HTR-8/SVneo (cell line): ENCODE measurements at places on chromosomes 13 and 19.
A peak's percentile ranks its signal among the peaks of the same experiment; 100 is the strongest.

DNA sequence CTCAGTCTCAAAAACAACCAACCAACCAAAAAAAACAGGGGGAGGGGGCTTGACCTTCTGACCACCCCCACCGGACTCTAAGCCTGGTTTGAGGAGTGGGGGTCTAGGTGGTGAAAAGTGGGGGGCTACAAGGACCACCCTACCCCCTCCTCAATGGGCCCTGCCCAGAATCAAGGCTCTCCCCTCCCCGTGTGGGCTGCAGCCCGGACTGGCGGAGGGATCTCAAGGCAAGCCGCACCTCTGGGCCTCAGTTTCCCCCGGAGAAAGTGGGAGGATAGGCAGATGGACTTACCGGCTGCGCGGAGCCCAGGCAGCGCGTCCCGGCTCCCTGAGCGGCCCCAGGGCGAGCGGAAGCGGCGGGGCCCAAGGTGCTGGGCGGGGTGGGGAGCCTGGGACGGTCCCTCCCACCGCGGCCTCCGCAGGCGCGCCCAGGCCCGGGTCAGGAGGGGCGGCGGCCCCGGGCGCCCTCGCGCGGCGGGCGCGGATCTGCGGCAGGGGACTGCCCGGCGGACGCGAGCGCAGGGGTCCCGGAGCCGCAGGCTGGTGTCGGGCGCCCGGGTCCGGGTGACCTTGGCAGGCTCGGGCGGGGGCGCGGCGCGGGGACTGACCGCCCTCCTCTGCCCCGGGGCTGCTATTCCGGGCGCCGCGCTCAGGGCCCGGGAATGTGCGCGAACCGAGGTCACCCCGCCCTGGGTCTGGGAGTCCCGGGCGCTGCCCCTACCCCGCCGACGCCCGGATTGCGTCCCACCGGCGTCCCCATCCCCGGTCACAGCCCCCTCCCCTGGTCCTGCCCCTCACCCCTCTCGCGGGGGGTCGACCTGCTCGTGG is at the start of gene ADAMTSL5:
Gene ADAMTSL5 (minus strand): TSS at position 349 of the 828 bp plus-strand sequence. CDS start 2,076 bp downstream, outside the sequence.
- peak; percentile 74 for DNase-seq

- no peak for DNase-seq
These were observed 36.1 kb upstream of the PEPD start for GRCh38 chr19:33557720-33558119.

GRCh38 chr19:43318796-43319314 is 34.6 kb upstream of the CD177 start:
- DNase-seq, result no peak

GRCh38 chr19:35959040-35959967 is 23.1 kb downstream of the LRFN3 start:
- no peak for DNase-seq

DNA sequence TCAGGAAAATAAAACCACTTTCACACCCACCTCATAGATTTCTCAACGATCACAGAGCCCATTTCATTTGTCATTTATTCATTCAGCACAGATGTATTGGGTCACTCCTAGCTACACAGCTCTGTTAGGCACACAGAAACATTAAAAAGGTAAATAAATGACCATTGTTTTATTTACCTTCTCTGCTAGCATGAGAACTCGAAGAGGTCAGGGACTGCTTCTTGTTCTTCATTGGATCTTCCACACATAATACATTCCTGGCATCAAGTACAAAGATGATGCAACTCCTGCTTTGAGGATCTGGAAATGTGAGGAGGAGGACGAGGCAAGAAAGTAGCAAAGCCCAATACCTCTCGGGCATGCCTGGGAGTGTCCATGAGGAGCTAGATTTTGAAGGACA is 168.1 kb downstream of the RBM26 start:
- DNase-seq, result no peak

DNA sequence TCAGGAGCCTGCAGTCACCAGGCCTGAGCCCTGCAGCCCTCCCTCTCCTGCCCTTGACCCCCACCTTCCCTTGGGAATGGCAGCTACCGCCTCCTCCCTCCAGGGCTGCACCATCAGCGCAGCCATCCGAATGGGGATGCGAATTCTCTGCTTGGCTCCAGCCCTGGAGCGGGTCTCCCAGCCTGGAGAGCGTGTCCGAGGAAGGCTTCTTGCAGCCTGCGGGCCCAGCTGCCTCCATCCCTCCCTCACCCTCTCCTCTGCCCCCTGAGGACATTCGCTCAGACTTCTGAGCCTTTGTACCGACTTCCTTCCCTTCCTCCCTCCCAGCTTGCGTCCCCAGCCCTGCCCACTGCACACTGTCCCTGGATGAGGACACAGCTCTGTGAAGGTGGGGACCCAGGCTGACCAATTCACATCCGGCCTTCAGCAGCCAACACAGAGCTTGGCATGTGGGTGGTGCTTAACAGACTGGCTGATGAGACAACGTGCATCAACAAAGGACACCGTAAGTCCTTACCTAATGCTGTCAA is 6.0 kb upstream of the NKPD1 start:
- no peak for DNase-seq

DNA sequence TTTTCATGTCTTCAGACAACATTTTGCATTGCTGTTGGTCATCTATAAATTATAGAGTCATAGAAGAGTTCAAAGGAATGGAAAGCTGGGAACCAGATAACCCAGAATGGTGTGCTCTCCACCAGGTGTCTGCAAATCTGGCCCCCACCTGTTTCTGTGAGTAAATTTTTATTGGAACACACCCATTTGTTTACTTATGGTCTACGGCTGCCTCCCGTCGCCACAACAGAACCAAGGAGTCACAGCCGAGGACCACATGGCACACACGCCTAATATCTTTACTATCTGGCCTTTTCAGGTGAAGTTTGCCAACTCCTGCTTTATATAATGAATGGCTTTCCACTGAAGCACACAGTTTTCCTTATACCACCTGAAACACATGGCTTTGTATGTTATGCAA is 58.2 kb downstream of the EFNB2 start:
- DNase-seq, result no peak

DNA sequence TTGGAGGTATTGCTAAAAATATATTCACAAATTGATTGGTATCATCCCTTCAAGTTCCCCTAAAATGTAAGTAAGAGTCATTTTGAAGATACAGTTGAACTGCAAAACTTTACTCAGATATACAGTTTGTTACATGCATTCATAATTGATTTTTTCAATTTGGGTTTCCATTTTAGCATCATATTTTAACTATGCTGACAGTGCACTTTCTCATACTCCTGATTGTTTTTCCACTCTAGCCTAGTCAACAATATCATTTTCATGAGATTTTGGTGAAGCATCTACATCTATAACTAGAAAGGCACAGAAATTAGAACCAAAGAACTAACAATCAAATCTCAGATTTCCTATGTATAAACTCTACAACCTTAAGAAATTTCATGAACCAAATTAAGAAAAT is 2850.4 kb upstream of the PCDH20 start:
- DNase-seq, result no peak

GRCh38 chr13:72960541-72960940 is 98.3 kb upstream of the KLF5 start:
- no peak for DNase-seq

DNA sequence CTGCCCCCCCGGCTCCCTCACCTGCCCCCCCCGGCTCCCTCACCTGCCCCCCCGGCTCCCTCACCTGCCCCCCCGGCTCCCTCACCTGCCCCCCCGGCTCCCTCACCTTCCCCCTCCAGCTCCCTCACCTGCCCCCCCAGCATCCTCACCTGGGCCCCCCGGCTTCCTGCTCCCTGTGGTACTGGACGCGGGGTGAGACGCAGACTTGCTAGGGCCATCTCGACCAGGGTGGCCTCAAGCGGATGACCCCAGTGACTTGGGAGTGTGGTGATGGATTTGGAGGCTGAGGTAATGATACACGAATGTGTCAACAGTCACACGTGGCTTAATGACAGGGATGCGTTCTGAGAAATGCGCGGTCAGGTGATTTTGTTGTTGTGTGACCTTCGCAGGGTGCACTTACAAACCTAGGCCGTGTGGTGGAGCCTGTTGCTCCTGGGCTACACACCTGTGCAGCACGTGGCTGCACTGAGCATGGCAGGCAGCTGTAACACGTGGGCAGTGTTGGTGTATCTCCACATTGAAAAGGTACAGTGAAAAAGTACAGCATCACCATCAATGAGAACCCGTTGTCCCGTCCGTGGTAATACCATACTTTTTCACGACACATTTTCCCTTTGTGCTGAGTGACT is 197.8 kb downstream of the TEX29 start:
- DNase-seq, result no peak

DNA sequence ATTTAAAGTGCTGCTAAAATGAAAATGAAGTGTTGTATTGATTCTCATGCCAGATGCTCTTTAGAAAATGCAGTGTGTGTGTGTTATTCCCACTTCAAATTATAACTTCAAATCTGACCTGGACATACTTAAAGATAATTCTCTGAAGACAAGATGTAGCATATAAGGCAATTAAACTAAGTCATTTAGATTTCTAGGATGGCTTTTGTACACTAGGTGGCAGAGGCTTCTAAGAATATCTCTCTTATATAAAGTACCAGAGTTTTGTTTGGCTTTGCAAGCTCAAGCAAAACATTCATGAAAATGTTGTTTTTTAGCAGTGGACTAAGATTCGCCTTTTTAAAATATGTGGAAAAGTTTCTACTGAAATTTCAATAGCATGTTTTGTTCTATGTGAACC is 407.2 kb downstream of the GPC5 start:
- no peak for DNase-seq

DNA sequence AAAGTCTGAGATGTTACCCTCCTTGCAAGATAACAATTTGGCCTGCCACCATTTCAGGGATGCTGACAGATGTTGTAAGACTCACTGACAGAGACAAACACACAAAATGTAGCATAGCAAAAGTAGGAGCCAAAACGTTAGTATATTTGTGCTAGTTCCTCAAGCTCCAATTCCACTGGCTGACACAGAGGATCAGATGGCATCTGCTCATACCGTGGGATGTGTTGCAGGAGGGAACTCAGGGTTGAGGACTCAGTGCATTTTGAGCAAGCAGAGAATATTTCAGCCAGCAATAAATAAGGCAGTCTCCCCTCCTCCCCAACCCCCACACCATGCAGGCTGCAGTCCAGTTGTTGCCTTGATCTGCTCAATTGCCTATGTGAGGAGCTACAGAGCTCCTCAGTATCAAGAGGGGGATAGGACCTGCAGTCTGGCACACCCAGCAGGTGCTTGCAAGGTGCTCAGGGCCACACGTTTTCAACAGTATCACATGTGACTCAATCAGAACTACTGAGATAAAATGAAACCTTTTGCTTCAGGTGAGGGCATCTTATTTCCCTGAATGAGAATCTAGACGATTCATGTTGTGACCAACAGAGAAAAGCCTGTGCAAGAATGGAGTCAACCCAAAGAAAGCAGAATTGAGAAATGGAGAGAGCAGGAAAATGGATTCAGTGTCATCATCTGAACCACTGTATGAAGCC is 23.6 kb upstream of the LRCH1 start:
- DNase-seq, result no peak

- DNase-seq, result no peak
These were observed 143.2 kb upstream of the ZNF536 start for GRCh38 chr19:30228835-30229524.

DNA sequence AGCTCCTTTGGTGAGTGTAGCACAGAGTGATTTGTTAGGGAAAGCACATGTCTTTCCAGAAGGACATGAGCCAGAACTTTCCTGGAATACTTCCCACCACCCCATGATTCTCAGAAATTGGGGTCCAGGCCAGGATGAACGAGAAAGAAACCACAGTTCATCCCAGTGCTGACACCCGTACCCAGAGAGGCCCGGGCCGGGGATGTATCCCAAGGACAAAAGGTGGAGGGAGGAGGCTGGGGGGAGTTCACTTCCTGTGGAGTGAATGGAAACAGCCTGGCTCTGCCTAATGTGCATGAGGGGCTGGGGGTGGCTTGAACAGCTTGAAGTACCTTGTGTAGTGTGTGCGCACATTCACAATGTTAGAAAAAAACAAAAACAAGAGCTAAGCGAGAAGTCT is 47.5 kb downstream of the CDADC1 start:
- no peak for DNase-seq

DNA sequence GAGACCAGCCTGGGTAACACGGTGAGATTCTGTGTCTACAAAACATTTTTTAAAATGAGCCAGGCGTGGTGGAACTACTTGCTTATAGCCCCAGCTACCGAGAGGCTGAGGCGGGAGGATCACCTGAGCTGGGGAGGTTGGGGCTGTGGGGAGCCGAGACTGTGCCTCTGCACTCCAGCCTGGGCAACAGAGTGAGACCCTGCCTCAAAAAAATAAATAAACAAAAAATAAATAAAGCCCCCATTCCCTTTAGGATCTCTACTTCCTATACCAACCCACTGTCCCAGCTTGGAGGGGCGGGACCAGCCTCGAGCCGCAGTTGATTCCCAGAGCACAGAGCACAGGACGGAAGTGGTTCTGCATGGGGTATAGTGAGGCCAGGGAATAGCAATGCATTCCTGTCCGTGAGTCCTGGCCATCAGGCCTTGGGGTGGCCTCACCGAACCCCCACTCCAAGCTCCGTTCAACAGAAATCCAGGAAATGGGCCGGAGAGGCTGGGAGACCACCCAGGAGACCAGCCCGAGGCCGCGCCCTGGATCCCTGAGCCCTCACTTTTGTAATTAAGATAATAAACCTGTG is 4.9 kb upstream of the PTBP1 start:
- no peak for DNase-seq

- peak; percentile 23 for DNase-seq
These were observed 21.1 kb upstream of the ZNF766 start for GRCh38 chr19:52248241-52248640.

- DNase-seq, result no peak
These were observed 26.6 kb downstream of the MCF2L start for GRCh38 chr13:112995395-112996191.

GRCh38 chr19:30518965-30519606 is 146.9 kb downstream of the ZNF536 start:
- no peak for DNase-seq

- DNase-seq, result no peak
These were observed 10.0 kb upstream of the VWA8 start for GRCh38 chr13:41970918-41971317.

DNA sequence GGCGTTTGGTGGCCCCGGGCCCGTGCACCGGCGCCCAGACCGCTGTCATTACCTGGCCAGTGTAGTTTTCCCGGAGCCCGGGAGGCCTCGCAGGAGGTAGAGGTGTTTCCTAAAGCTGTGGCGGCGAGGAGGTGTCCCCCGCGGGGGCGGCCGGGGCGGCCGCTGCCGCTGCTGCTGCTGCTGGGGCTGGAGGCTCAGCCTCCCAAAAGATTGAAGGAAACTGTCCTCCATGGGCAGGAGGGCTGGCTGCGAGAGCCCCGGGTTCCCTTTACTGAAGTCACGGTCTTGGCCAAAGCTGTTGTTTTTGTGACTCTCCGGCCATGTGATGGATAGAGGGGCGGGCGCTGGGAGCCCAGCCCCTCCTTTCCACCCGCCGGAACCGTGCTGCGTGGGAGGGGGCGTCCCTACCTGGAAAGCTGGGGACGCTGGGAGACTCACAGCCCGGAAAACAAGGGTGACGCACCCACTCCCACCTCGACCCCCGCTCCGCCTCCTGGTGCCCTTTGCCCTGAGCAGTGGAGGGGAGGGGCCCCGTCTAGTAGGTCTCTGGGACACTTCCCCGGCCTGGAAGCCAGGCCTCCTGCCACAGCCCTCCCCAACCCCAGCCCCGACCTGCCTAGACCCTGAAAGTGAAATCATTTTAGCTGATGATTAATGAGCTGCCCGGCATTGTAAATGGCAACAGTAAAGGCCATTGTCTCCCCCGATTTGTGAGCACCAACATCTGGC is at the start of gene N4BP2L1:
Gene N4BP2L1 (minus strand): TSS at position 279 of the 729 bp plus-strand sequence. CDS start 48 bp downstream, at position 231.
- DNase-seq, result peak; percentile 57
